CD4-positive, alpha-beta memory T cell (primary cell): ENCODE measurements at places on chromosomes 2 and 18.

GRCh38 chr2:55810622-55811020, 113.0 kb downstream of the EFEMP1 start:
- DNase-seq, result no peak

DNA sequence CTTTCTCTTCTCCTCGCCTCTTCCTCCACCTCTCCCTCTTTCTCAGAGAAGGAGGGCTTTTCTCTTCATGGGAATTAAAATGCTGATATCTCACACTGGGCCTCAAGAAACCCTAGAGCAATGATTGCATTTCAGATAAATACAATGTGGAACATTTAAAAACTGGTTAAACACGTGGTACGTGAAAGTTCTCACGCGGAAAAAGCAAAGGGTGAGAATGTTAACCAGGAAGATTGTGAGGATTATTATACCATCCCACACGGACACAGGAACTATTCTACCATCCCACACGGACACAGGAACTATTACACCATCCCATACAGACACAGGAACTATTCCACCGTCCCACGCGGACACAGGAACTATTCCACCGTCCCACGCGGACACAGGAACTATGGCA, 182.4 kb downstream of the TMEM18 start:
- no peak for DNase-seq

GRCh38 chr2:98149333-98149697, 62.3 kb downstream of the VWA3B start:
- DNase-seq, result peak; percentile 40

- DNase-seq, result no peak
Measured at GRCh38 chr2:108377815-108378630, at the start of gene SULT1C4. SULT1C4 (plus strand) TSS chr2:108377954; CDS start chr2:108378338, 384 bp downstream.

DNA sequence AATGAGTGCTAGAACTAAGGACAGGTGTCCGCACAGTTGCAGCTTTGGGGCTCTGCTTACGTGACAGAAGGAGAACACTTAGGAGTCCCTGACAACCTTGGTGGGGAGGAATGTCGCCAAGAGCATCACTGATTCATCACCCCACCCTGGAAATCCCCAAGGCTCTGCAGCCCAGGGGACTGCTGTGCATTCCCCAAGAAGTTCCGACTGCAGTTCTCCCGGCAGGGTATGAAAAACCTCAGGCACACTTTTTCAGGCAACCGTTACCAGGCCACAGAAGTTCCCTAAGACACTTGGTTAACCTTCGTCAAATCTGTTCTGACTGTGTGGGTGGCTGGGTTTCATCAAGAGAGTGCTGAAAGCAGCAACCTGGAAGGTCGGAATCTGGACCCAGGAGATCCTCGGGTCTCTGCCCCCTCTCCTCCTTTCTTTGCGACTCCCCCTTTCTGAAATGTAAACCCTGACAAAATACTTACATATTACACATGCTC, 192.1 kb upstream of the CXCR4 start:
- no peak for DNase-seq

GRCh38 chr18:29840089-29840488, 1202.5 kb downstream of the DSC3 start:
- DNase-seq, result no peak

DNA sequence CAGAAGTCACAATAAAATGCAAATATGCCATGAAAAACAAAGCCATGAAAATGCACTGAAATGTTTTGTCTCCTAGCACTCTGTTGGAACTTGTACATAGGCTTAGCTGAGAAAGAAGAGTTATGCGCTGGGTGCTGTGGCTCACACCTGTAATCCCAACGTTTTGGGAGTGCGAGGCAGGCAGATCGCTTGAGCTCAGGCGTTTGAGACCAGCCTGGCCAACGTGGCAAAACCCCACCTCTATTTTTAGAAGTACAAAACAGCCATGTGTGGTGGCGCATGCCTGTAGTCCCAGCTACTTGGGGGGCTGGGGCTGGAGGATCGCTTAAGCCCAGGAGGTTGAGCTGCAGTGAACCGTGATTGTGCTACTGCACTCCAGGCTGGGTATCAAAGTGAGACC, 39.9 kb downstream of the IRS1 start:
- no peak for DNase-seq

DNA sequence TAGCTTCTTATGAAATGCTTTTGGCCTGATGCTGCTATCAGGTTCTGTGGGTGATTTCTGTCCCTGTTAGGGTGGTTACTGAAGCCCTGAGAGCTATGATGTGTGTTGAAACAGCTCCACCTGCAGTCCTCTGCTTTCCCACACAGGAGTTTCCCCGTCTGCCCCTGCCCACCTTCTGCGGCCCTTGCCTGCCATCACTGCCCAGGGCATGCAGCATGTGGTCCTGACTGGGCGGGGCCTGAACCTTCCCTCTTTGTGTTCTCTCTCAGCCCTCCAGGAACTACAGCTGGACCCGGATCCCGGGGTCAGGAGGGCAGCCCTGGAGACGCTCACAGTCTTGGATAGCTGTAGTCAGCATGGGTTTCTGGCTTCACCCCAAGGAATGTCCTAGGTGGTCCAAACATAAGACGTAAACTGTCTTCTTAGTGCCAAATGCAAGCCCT, 21.4 kb downstream of the HJURP start:
- no peak for DNase-seq

DNA sequence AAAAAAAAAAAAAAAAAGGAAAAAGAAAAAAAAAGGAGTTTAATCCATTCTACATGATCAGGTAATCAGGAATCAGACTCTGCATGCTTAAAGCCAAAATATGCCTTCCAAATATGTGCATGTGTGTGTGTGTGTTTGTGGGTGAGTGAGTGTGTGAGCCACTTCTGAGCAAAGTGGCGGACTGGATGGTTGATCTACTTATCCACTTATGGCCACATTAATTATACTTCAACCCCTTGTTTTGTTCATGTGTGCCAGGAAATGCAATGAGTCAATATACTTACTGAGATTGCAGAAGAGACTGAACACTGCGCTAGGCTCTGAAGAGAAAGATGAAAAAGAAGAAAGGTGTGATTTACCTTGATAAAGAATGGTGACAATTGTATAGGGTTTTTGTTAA, 586.5 kb upstream of the NXPH2 start:
- DNase-seq, result no peak

- no peak for DNase-seq
Measured at GRCh38 chr2:177352441-177353186, 40.0 kb upstream of the AGPS start.

DNA sequence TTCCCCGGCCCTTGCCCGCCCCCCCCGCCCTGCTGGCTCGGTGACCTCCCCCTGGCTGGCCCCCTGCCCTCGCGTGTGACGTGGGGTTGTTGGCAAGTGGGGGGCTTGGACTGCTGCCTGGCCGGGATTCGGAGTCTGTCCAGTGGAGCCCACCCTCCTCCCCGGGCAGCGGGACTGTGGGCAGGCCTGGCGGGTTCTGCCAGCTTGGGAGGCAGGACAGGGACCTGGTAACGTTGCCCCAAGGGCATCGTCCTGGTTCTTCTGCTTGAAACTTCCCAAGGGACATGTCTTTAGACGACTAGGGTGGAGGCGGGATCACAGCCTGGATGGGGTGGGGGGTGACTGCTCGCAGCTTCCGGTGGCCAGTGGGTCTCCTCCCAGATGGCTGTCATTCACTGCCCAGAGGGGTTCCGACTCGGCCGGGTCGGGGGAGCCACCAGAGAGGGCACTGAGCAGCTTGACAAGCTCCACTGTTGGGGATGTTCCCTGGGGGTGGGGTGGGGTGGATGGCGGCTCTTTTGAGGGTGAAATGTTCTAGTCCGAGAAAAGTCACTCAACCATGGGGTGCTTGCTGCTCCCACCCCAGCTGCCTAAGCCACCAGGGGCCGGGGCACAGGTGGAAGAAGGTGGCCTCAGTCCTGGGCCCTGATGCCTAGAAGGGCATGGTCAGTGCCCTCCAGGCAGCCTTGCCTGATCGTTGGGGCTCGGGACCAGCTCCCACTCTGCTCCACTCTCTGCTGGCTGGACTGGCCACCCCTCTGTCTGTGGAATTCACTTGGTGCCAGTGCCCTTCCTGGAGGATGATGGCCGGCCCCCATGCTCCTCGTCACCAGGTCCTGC, 4.3 kb upstream of the HS6ST1 start:
- no peak for DNase-seq

- no peak for DNase-seq
Measured at GRCh38 chr2:235793163-235793752, 299.4 kb downstream of the AGAP1 start.

DNA sequence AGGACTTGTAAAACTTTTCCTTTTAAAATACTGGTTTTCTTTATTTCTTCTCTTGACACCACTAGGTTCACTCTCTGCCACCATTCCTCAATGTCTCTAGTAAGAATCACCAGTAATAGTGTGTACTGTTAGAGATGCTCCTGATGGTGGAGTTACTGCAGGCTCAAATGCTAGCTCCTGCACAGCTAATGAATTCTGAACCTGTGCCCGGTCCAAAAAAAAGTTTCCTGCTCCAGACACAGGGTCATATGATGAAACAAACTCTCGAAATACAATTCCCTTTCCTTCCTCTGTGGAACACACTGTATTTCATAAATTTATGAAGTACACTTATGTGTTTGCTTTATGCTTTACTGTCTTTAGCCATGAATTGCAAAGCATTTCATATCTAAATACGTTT, 19.2 kb downstream of the PMS1 start:
- no peak for DNase-seq

GRCh38 chr2:56102866-56103265, 80.9 kb upstream of the CCDC85A start:
- no peak for DNase-seq

GRCh38 chr2:241665731-241666440, 20.7 kb downstream of the DTYMK start:
- no peak for DNase-seq

DNA sequence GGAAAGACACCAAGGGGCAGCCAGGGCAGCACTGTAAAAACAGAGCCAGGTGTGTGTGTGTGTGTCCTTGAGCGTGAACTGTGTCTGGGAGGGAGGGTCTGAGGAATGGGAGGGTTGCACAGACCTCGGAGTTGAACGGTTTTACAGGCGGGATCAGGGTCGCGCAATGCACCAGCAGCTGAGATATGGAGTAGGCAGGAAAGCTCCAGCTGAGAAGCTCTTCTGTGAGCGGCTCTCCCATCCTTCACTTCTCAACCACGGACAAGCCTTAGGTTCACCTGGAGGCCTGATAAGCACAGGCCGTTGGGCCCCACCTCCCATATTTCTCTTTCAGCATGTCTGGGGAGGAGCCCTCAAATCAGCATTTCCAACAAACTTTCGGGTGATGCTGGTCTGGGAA, 12.1 kb downstream of the SERTAD2 start:
- DNase-seq, result no peak

GRCh38 chr2:50116096-50117010, 915.6 kb downstream of the NRXN1 start:
- no peak for DNase-seq

GRCh38 chr2:160628811-160629210, 135.2 kb upstream of the RBMS1 start:
- DNase-seq, result no peak

DNA sequence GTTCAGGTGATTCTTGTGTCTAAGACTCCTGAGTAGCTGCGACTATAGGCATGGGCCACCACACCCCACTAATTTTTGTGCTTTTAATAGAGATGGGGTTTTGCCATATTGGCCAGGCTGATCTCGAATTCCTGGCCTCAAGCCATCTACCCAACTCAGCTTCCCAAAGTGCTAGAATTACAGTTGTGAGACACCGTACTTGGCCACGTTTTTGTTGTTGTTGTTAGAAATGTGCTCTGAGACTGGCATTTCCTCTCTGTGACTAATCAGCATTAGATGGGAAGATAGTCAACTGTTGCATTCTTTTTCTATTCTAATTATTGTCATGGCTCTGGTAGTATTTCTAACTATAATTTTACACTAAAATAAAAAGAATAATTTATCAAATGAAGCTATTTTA, 191.7 kb downstream of the CAMKMT start:
- DNase-seq, result no peak

DNA sequence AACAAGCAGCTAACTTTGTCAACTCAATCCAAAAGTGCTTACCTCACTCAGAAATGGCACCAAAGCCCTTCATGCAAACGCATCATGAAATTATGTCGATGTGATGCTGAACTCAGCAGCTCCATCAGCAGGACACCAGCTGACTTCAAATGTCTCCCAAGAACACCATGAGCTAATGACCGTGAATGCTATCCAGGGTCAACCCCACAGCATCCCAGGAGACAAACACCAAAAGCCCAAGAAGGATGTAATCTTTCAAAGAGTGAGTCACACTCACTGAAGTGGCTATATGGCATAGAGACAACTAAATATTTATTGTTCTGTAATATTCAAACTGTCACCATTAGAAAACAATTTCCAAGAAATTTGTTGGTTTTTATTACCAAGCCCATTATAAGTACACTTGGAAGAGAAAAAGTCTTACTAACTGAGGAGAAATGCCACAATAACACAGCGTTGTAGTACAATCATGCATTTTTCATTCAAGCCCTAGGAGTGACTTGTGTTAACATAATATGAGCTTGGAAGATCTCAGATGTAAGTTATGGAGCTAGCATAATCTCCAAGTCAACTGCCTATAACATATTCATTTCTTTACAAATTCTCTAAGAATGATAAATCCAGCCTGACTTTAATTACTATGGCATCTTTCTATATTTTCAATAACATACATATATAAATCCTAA, 165.0 kb upstream of the CCDC68 start:
- no peak for DNase-seq

- peak; percentile 67 for DNase-seq
Measured at GRCh38 chr2:231708773-231709635, 679 bp downstream of the PTMA start.

DNA sequence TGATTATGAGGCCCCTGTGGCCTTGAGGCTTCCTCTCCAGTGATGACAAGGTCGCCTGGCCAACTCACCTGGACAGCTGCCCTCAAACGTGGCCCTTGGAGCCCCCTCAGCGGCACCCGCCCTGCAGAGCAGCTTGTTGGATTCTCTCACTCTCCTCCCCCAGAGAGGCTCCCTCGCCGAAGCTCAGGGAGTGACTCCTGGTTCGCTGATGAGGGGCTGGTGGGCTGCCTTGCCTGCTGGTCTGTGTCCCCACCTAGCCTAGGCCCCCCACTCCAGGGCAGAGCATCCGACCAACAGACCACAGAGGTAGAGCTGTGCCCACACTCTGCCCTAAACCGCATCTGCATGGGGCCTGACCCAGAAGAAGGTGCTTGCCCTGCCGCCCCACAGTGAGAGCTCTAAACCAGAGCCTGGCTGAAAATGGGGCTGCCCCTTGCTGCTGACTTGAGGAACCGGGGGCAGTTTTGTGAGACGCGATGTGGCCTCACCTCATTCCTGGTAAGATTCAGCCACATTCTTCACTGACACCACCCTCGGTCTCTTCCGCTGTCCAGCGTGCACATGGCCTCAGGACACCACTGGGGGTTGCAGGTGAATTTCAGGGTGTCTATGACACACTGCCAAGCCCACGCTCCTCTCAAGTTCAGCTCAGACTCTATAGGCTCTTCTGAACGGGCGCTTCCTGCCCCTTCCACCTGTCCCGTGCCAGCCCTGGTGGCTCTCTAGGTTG, 131.6 kb downstream of the CABLES1 start:
- no peak for DNase-seq
